Prostate gland (tissue), 2 donors: ENCODE measurements at places on chromosomes 3 and 15. TPM values are rescaled to one million over a fixed set of nuclear protein-coding genes. Genes with fewer than 3 reads are reported as not detected.

PAQR9 gene
- total RNA-seq = not detected

DNA sequence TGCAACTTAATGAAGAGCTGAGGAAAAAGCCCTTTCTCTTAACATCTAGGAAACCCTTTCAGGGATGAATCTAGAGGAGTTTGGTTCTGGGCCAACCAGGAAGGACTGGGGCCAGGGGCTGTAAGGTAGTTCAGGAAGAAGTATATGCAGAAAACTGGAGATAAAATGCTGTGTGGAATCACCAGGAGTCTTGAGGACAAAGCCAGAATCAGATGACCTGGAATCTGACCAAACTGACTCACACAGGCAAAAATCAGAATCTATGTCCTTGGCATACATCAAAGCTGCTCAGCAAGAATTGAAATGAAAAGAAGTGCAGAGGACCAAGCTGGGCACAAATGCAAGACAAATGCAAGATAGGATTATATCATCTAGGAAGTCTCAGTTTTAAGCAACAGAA lies 59.4 kb upstream of the ATP2C1 start:
- H3K4me3 ChIP-seq = no peak overlapping the region
- no peaks in the 10 kb centered on the region for H3K4me1 ChIP-seq
- H3K36me3 ChIP-seq = no peaks in the 10 kb centered on the region

DNA sequence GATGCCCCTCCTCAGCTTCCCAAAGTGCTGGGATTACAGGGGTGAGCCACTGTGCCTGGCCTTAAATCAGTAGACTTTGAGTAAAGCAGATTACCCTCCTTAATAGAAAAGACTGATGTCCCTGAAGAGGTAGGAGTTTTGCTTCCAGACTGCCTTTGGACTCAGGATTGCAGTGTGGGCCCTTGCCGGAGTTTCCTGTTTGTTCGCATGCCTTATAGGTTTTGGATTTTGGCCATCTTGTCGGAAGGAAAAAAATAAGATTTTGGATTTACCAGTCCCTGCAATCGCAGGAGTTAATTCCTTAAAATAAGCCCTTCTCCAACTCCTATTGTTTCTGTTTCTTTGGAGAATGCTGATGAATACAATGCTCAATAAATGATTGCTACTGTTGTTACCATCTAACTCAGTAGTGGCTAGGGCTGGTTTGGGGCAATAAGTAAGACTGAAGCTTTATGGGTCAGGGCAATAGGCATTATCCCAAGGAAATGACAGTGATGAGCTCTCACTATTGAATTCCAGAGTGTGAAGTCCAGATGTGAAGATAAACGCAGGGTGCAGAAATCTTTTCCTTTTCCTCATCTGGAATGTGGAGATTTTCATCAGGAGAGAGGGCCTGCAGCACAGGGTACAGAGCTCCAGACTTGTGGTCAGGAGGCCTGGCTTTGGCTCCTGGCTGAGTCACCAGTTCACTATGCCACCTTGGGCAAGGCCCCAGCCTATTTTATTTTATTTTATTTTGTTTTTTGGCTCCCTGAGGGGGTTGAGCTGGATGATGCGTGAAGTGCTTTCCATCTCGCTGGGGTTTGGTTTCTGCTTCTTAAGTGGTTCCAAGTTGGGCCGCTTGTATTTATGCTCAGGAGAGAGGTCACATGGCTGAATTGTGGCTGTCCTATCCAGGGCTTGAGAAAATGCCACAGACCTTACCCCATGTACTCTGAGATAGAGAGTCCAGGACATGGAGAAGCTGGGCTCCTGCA lies 25.3 kb downstream of the FOXL2 start:
- no peaks in the 10 kb centered on the region for H3K36me3 ChIP-seq
- H3K4me1 ChIP-seq = peaks cover 3% of the 10 kb centered on the region
- H3K27me3 ChIP-seq = no peaks in the 10 kb centered on the region
- H3K4me3 ChIP-seq = no peak overlapping the region

TRH gene
- not detected for total RNA-seq

DNA sequence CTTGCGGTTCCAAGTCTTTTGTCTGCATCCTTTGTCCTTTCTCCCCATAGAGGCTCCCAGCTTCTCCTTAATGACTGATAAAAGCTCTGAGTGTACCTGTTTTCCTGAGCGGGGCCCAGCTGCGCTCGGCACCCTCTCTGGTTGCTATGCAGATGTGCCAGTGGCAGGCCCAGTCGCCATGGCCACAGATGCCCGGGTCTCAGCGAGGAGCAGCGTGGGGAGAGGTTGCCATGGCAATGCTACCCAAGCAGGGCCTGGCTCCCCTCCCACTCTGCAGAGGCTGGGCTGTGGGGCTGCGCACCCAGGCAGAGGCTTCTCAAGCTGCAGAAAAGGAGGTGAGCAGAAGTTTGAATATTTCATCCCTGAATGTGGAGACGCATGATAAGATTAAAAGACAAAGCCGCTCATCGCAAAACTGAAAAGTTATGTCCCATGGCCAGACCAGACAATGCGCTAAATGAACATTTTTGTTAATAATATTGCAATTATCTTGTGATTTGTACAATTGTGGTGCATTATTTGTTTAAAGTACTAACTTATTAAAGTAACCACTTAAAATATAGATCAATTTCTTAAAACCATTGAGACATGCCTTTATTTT lies 66.1 kb downstream of the TPRA1 start:
- H3K27me3 ChIP-seq = peaks cover 3% of the 10 kb centered on the region
- no peaks in the 10 kb centered on the region for H3K4me1 ChIP-seq
- H3K27ac ChIP-seq = no peak overlapping the region
- no peak overlapping the region for H3K4me3 ChIP-seq

NOX5 gene
- 0.05 TPM for total RNA-seq

GRCh38 chr3:151796105-151796680 lies 17.7 kb upstream of the AADAC start:
- no peak overlapping the region for H3K4me3 ChIP-seq
- no peak overlapping the region for H3K27ac ChIP-seq
- H3K27me3 ChIP-seq = no peaks in the 10 kb centered on the region
- no peaks in the 10 kb centered on the region for H3K36me3 ChIP-seq
- DNase-seq = no peak

DNA sequence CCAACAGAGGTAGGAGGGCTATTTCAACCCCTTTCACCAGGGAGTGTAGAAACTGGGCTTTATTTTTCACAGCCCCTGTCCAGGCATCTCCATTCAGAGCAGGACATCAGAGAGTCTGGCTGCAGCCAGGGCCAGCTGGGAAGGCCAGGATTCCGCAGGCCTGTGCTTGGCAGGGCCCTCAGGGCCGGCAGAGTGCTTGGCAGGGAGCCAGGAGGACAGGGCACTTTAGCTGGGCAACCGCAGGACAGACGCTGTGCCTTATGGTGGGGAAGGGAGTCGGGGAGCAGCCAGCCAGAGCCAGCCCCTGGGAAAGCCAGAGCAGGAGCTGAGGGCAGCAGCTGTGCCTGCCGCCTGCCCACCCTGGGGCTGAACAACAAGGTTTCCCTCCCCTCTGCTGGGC lies 34.5 kb upstream of the IQCF6 start:
- H3K4me1 ChIP-seq = no peaks in the 10 kb centered on the region
- H3K36me3 ChIP-seq = no peaks in the 10 kb centered on the region
- H3K4me3 ChIP-seq = no peak overlapping the region
- DNase-seq = no peak

DNA sequence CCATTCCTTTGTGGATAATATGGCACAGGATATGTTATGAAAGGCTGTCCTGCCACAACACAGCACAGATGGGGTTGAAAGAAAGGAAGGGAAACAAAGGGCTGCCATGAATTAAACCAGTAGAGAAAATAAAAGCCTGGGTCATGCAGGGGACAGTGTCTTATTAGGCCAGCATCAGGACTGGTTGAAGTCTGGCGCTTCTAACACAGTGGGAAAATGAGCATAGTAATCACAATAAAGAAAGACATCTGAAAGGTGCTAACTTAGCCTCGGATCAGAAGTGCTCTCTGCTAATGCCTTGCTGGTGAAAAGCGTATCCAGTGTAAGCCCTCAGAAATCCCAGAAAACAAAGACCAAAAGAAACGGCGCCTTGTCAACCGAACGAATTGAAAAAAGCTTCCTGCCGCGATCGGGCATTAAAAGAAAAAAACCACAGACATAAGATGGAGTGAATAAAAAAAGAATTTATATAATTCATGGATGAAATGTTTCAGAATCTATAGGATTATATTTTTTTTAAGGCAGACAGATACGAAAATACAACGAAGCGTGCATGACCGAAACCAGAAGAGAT lies 566 bp upstream of the MKRN3 start:
- DNase-seq = no peak
- H3K27me3 ChIP-seq = no peaks in the 10 kb centered on the region
- H3K36me3 ChIP-seq = no peaks in the 10 kb centered on the region
- H3K4me1 ChIP-seq = no peaks in the 10 kb centered on the region
- H3K27ac ChIP-seq = no peak overlapping the region

DNA sequence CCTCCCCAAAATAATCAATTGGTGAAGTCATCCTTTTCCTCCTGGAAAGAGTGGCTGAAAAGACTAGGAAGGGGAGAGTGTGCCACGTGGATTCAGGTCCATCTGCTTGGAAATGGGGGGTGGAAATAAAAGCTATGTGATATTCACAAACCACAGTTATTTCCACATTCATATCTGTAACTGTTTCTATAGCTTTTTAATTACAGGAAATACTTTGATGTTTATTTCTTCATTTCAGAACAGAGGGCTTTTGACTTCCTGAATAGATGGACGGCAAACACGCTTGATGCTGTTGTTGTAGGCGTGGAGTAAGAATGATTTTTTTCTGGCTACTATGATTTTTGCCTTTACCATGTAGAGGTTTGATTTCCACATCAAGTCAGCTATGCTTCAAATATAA lies 10.1 kb downstream of the AADACL2 start:
- no peaks in the 10 kb centered on the region for H3K27me3 ChIP-seq
- no peak overlapping the region for H3K4me3 ChIP-seq
- no peaks in the 10 kb centered on the region for H3K36me3 ChIP-seq
- H3K27ac ChIP-seq = no peak overlapping the region

GRCh38 chr15:52862677-52863076 lies 72.5 kb upstream of the ONECUT1 start:
- no peak overlapping the region for H3K4me3 ChIP-seq
